NCI-H1930 (cell line): ENCODE measurements at places on chromosomes 7 and 10.

- no peak for DNase-seq
Observed at GRCh38 chr7:18046601-18047000, 19.0 kb upstream of the PRPS1L1 start.

GRCh38 chr7:6444516-6445269, 3.1 kb downstream of the DAGLB start:
- DNase-seq, result no peak

DNA sequence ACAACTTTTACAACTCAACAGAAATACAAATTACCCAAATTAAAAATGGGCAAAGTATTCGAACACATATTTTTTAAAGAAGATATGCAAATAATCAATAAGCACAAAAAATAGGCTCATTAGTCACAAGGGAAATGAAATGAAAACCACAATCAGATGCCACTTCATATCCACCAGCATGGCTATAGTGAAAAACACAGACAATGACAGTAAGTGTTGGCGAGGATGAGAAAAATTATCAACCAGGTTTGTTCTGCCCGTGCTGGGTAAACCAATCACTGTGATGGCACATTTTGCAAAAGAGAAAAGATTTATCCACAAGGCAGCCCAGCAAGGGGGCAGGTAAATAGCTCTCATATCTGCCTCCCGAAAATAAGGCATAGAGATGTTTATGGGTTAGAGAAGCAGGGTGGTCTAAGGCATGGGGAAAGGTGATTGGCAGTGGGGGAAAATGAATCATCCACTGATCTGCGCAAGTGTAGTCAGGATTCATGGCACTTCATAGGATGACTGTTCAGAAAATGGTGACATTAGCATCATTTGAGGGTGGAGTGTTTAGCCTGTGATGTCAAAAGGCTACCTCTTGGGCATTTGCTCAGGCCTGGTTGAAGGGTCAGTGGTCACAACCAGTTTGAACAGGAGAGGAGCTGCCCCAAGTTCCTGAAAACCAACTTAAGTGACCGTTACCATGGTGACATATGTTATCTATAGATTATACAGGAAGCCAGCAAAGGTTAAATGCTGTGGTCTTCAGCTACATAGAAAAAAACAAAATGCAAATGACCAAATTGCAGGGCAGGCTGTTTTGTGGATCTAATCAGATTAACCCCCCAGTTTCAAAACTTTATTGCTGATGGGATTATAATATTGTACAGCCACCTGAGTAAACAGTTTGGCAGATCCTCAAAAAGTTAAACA, 8.0 kb upstream of the CFAP70 start:
- no peak for DNase-seq

- no peak for DNase-seq
Observed at GRCh38 chr7:77453531-77453930, 37.4 kb upstream of the GSAP start.

DNA sequence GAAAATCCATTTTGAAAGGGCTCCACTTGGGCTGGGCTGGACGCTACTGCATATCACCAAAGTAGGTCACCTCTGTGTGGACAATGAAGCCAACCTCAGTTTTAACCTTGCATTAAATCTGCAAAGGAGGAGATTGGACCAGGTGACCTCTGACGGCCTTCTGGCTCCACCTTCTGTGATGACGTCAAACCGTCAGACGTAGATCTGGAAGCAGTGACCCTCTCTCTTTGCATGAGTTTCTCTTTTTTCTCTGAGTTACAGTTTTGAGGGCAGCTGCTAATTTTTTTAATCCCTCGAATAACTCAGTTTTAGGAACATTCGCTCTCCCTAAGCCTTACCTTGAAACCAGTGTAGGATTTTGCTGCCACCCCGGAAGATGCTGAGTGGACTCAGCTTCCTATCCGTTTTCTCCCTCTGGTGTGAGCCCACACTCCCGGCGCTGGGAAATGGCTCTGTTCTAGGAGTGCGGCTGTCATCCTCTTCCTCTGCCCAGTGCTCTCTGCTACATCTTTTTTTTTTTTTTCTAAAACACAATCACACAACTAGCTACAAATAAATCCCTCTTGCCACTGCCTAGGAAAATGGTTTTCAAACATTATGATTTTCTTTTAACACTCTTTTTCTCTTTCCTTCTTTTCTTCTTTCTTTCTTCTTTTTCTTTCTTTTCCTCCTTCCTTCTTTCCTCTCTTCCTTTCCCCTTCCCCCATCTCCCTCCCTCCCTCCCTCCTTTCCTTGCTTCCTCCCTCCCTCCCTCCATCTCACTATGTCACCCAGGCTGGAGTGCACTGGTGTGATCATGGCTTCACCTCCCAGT, 27.7 kb upstream of the NMT2 start:
- no peak for DNase-seq

DNA sequence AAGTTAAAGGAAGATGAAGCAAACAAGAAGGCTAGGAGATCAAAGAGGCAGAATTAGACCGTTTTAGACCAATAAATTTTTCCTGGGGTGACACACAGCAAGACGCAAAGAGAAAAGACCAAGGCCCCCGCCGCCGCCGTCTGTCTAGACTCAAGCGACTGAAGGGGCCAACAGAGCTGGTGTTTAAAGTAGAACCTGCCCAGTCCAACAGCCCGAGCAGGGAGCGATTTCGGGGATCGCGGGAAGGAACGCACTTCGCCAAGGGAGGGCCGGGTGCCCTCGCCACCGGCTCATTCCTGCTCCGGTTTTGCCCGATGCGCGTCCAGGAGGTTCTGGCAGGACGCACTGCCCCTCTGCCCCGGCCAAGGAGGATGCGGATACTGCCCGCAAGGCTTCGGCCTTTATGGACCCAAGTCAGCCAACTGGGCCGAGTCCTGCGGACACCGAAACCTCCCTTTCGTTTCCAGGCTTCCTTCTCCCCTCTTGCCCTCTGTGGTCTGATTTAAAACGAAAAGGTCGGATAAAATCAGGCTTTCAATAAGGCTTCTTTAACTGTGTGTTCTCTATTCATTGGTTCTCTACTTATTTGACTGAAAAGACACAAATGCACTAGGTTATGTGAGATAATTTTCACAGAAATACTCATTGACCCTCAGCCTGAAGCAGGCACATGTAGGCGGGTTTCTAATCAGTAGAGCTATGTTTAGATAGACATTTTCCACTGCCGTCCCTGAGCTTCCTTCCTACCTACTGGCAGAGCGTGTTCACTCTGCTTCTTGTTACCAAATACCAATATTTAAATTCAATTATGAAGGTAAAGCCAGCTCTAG, 2.2 kb upstream of the HOXA7 start:
- DNase-seq, result no peak

- no peak for DNase-seq
Observed at GRCh38 chr7:12350971-12351370, 52.7 kb downstream of the VWDE start.
